ENCODE measurements at places on chromosomes 2 and 18.

- no peak for DNase-seq
Observed at GRCh38 chr2:184847331-184847730, 249.0 kb downstream of the ZNF804A start.

DNA sequence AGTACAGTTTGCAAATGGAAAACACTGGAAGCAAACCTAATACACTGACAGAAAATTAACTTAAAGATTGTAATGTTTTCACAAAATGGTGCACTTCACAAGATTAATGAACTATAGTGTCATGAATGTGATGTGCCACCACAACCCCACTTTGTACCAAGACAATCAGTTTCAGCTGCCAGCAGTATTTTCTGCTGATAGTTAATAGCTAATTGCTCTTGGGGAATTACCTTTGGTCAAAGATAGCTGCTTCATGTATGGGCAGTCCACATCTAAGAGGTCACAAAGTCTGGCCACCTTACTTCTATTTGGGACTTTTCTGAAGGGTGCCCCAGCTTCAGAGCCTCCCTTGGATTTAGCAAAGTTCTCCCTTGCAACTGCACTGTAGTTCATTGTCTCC, 254.0 kb downstream of the CALCRL start:
- DNase-seq: no peak

- DNase-seq: no peak
Observed at GRCh38 chr2:119440501-119440870, 8.8 kb downstream of the TMEM37 start.

GRCh38 chr2:241636182-241637017, 558 bp downstream of the THAP4 start:
- peak; percentile 33 for DNase-seq

GRCh38 chr2:39488450-39488849, 51.4 kb upstream of the MAP4K3 start:
- DNase-seq: no peak

DNA sequence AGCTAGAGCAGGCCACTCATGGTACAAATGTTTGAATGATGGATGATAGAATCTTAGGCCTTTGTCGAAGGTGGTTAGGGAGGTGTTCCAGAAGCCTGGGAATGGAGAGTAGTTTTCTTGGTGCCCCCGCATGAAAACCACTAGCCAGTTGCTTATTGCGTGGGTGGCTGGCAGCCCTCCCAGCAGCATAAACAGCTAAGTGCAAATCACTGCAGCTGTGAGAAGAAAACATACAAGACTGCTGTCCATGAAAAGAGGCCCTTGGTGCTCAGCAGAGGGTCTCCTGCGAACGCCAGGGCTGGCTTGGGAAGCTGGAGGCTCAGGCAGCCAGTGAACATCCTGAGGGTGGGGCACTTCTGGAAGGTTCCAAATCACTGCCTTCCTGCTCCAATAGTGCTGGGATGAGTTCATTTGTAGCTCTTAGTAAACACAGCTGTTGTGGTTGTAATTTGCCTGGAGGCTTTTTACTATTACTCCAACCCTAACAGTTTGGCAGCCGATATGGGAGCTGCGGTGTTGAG, 118.8 kb downstream of the MGAT5 start:
- peak; percentile 83 for DNase-seq

Measured in muscle of arm (tissue), 14 donors.